Activated CD4-positive, alpha-beta memory T cell treated with anti-CD3 and anti-CD28 coated beads, Interleukin-2, amount 10 ng/mL, durations not matched to agents 7 days and 5 days (primary cell): ENCODE measurements at places on chromosomes 6 and 20.

GRCh38 chr6:145235207-145235606 lies 500.1 kb downstream of the EPM2A start:
- DNase-seq = no peak

- peak; percentile 93 for DNase-seq
Measured at GRCh38 chr20:43949741-43950618, 35.3 kb downstream of the TOX2 start.

DNA sequence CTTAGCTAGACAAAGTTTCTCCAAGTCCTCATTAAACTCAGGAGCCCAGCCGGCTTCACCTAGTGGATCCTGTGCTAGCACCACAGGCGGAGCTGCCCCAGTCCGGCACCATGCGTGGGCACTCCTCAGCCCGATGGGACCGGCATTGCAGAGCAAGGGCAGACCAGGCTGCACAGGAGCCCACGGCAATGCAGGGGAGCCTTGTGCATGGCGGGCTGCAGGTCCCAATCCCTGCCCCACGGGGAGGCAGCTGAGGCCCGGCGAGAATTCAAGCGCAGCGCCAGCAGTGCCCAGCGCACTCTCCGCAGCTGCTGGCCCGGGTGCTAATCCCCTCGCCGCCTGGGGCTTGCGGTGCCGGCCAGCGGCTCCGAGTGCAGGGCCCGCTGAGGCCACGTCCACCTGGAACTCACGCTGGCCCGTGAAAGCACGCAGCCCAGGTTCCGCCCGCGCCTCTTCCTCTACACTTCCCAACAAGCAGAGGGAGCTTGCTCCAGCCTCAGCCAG lies 292.3 kb upstream of the EYS start:
- DNase-seq = no peak

- DNase-seq = no peak
Measured at GRCh38 chr6:81263531-81264168, 488.8 kb downstream of the TENT5A start.
